ENCODE measurements at places on chromosomes 3 and 15. TPM values are rescaled to one million over a fixed set of nuclear protein-coding genes. Genes with fewer than 3 reads are reported as not detected.

The MCTP2 gene
- total RNA-seq: 6.3 TPM

The KAT2B gene
- total RNA-seq: 20.6 TPM

- H3K27ac ChIP-seq: no peak overlapping the region
- no peaks in the 10 kb centered on the region for H3K27me3 ChIP-seq
- no peak for DNase-seq
- H3K4me3 ChIP-seq: no peak overlapping the region
- peaks cover 6% of the 10 kb centered on the region for H3K4me1 ChIP-seq
Measured at GRCh38 chr15:78220713-78221112, 13.7 kb downstream of the ACSBG1 start.

- peak; percentile 28 for DNase-seq
- H3K4me3 ChIP-seq: no peak overlapping the region
- no peaks in the 10 kb centered on the region for H3K27me3 ChIP-seq
- no peaks in the 10 kb centered on the region for H3K36me3 ChIP-seq
Measured at GRCh38 chr15:31485911-31486461, 159.4 kb downstream of the KLF13 start.

- DNase-seq: no peak
- peaks cover 4% of the 10 kb centered on the region for H3K36me3 ChIP-seq
- H3K4me1 ChIP-seq: peaks cover 1% of the 10 kb centered on the region
- no peak overlapping the region for H3K4me3 ChIP-seq
- H3K27ac ChIP-seq: no peak overlapping the region
Measured at GRCh38 chr15:101657968-101658784, 6.0 kb upstream of the TM2D3 start.

DNA sequence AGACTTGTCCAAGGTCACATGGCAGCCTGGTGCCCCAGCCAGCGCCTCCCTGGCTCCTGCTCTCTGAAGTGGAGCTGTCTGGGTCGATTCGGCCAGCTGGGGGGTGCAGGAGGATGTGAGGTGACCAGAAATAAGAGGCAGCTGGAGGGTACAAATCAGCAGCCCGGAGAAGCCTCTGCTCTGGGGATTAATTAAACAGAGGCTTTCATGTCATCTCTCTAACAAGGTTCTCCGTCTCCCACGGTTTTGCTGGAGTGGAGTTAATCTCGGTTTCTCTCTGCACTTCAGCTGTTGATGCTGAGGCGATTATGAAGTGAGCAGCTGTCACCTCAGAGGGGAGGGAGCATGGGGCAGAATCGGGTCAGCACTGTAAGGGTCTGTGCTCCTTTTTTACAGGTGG is 236.8 kb downstream of the TLE3 start:
- H3K4me1 ChIP-seq: no peaks in the 10 kb centered on the region
- no peaks in the 10 kb centered on the region for H3K36me3 ChIP-seq
- no peak overlapping the region for H3K27ac ChIP-seq
- no peak overlapping the region for H3K4me3 ChIP-seq
- no peak for DNase-seq
- no peaks in the 10 kb centered on the region for H3K27me3 ChIP-seq

- H3K4me3 ChIP-seq: no peak overlapping the region
- no peaks in the 10 kb centered on the region for H3K36me3 ChIP-seq
- no peaks in the 10 kb centered on the region for H3K27me3 ChIP-seq
- H3K4me1 ChIP-seq: peaks cover 3% of the 10 kb centered on the region
- no peak overlapping the region for H3K27ac ChIP-seq
- no peak for DNase-seq
Measured at GRCh38 chr3:67897351-67898336, 243.2 kb upstream of the SUCLG2 start.

- H3K4me3 ChIP-seq: no peak overlapping the region
- peaks cover 28% of the 10 kb centered on the region for H3K4me1 ChIP-seq
- H3K27me3 ChIP-seq: no peaks in the 10 kb centered on the region
Measured at GRCh38 chr15:65310431-65311137, 6.1 kb downstream of the RNU5B-1 start.

DNA sequence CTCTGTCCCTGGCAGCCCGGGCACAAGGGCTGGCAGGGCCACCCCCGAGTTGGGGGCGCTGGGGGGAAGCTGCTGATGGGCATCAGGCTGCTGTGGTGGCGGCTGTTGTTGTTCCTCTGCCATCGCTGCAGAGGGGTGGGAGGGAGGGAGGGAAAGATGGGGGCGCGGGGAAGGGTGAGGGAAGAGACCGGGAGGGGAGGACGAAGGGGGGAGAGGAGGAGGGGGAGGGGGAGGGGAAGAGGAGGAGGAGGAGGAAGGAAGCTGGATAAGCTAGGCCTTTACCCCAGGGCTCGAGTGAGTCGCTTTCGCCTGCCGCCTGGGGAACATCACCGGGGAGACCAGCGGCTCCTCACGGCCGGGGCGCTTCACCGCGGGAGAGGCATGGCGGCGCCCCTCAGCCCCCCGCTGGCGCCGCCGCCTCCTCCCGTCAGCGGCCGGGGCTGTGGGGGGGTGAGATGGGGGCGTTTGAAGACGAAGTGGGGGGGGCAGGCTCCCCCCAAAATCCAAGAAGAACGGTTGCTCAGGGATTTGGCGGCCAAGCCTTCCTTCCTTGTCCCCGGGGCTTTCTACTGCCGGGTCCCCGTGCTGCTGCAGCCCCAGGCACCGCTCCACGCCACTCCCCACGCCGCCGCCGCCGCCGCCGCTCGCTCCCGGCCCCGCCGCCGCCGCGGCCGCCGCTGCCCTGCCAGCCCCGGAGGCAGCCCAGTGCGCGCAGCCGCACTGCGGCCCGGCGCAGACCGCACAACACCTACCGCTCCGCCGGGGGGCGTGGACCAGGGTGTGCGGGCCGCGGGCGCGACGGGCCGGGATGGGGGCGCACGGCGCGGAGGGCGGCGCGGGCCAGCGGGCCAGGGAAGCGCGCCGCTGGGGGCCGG is at the start of gene RFX7:
Gene RFX7, minus strand, starts transcription at position 717 of the 875 bp plus-strand sequence. Its CDS starts 594 bp downstream, at position 123.
- peaks cover 5% of the 10 kb centered on the region for H3K4me1 ChIP-seq
- DNase-seq: peak; percentile 80
- H3K27me3 ChIP-seq: no peaks in the 10 kb centered on the region
- H3K27ac ChIP-seq: peak within 1 kb of the TSS; percentile 75

DNA sequence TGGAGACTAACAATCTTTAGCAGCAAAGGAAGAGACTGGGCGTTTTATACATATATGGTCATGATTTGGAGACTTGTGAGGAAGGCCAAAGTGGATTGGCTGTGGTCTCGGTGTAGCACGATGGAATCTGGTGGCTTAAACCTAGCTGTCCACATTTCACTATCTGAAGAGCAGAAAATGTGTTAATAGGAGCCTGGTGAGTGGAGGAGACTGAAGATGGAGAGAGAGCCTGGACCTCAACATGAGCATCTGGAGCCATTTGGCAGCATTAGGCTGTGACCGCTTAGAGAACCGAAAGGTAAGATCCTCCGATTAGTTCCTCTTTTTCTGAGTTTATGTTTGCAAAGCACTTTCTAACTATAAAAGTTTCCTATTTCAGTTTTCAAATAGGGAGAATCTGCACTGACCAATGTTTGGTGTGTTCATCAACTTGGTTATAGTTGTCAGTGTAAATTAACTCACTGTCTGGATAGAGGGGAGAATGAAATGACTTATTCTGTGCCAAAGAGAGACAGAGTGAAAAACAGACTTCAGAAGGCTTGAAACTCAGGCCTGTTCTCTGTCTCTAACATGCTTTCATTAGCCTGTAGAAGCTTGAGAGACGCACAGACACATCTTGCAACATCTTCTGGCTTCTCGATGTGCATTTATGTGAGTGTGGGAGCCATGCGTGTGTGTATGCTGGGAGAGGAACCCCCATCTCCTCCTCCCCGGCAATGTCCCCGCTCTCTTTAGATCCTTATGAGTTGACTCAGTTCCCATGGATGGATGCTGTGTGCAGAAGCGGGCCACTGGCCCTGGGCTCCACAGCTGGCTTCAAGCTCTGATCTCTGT is 244.7 kb upstream of the TBL1XR1 start:
- DNase-seq: no peak
- no peak overlapping the region for H3K27ac ChIP-seq
- no peaks in the 10 kb centered on the region for H3K4me1 ChIP-seq
- no peaks in the 10 kb centered on the region for H3K27me3 ChIP-seq
- H3K36me3 ChIP-seq: no peaks in the 10 kb centered on the region
